ENCODE measurements at places on chromosomes 2 and 18.

DNA sequence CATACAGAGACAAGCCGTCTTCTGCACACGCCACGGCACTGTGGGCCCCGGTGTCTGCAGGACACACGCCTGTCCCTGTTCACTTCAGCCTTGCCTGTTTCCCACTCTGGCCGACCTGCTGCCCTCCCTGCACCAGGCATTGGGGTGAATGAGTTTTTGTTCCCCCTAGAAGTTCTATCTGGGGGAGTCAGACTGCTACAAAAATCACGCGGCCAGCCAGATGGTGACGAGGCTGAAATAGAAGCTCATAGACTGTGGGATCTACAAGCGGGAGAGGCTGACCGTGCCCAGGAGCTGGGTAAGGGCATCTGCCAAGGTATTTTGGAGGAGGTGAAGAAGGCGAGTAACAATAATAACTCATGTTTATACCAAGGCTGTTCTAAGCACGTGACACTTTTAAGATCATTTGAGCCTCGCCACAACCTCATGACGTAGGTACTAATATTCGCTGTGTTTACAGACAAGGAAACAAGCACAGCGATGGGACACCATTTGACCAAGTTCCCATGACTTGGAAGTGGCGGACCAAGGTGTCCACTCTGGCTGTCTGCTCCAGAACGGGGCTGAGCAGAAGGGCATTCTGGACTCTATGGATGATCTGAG, 53.6 kb downstream of the KCNF1 start:
- no peak for DNase-seq

GRCh38 chr2:164008752-164009151, 272.9 kb upstream of the FIGN start:
- no peak for DNase-seq

GRCh38 chr18:9354256-9354655, 19.7 kb downstream of the TWSG1 start:
- no peak for DNase-seq

- DNase-seq, result no peak
Measured at GRCh38 chr2:241204010-241204384, 15.5 kb downstream of the ANO7 start.

GRCh38 chr18:3321133-3321812, 59.3 kb downstream of the MYL12B start:
- no peak for DNase-seq

DNA sequence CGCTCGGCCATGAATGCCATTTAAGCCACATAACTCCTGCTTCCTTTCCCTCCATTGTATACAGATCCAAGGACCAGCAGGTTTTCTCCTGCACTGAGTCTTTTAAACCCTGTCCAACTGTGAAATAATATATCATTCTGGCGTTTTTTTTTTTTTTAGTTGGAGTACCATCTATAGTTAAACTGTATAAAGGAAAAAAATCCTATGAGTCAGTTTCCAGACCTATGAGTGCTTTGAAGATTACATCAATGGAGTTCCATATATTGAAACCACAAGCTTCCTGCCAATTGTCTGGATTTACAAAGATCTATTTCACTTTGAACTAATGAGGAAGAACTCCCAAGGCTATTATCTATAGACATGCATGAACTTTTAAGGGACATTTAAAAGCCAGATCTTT, 2.4 kb upstream of the MALT1 start:
- DNase-seq, result no peak

- no peak for DNase-seq
Measured at GRCh38 chr2:29606104-29607037, 315.0 kb downstream of the ALK start.

GRCh38 chr2:75607400-75607798, 39.2 kb upstream of the MRPL19 start:
- no peak for DNase-seq

- no peak for DNase-seq
Measured at GRCh38 chr2:171271971-171272436, 111.3 kb upstream of the TLK1 start.

DNA sequence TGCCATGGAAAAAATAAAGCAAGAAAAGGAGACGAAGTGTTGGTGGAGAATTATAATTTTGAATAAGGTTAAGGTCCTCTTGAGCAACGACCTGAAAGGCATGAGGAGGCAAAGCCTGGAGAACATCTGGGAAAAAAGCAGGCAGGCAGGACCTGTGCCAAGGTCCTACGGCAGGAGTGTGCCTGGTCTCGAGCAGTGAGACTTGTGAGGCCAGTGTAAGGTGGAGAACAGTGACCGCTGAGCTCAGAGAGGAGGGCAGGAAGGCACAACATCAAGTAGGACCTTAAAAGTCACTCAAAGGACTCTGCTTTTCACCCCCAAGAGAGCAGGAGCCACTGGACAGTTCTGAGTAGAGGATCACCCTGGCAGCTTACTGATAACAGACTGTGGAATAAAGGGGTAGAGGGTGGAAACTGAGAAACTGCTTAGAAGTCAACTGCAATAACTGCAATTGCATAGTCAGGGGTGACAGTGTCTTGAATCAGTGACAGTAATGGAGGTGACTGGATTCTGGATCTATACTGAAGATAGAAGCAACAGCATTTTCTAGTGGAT, 3.5 kb downstream of the NOL10 start:
- DNase-seq, result no peak

DNA sequence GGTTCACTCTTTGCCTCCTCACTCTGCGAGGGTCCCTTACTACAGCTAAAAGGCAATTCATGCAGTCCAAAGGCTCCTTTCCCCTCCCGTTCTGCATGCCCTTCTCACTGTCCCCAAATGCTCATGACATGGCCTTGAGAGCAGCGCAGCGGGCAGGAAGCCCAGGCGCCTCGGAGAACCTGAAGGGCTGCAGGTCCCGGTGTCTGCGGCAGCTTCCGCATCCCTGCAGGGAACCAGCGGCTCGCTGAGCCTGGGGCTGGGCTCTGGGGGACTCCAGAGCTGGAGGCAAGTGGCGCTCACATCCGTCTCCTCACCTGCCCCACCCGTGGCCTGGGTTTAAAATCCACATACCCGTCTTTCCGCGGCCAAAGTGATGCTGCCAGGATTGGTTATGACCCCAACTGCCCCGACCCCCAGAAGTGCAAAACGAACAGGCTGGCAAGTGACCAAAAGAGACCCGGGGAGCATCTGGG, 462 bp upstream of the CIDEA start:
- DNase-seq, result no peak

- no peak for DNase-seq
Measured at GRCh38 chr2:60862642-60863041, 18.7 kb upstream of the REL start.

DNA sequence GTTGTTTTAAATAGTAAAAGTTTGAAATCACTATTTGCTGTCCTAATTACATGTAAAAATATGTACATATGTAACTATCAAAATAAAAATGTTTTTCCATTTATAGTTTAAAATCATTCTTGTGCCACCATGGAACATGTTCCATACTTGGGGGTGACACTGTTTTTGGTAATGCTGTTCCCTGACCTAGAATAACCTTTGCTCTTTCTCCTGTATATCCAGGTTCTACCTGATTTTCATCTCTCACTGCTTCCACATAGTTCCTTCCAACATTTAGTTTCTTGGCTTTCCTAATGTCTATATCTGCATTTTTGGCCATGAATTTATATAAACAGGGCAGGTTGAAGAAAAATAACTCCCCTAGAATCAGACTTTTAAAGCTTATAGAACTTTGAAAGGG, 2.5 kb downstream of the SPOPL start:
- no peak for DNase-seq

DNA sequence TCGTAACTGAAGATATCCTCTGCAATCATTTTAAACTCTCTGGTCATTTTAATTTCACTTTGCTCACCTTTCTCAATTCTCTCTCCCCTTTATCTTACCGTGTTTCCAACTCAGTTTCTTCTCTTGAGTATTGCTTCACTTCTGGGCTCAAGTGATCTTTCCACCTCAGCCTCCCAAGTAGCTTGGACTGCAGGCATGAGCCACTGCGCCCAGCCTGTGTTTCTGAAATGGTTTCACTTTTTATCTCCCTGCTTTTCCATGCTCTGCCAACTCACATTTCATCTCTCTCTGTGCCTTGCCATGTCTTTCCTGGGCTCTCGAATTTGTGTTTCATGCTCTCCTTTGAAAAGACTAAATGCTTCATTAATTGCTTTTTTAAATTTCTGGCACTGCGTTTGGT, 30.5 kb upstream of the TMEM131 start:
- no peak for DNase-seq

GRCh38 chr2:66488946-66489345, 54.0 kb downstream of the MEIS1 start:
- no peak for DNase-seq

GRCh38 chr2:134460583-134460998, 206.7 kb downstream of the MGAT5 start:
- peak; percentile 70 for DNase-seq

- no peak for DNase-seq
Measured at GRCh38 chr2:18422432-18423165, 137.9 kb downstream of the RDH14 start.

DNA sequence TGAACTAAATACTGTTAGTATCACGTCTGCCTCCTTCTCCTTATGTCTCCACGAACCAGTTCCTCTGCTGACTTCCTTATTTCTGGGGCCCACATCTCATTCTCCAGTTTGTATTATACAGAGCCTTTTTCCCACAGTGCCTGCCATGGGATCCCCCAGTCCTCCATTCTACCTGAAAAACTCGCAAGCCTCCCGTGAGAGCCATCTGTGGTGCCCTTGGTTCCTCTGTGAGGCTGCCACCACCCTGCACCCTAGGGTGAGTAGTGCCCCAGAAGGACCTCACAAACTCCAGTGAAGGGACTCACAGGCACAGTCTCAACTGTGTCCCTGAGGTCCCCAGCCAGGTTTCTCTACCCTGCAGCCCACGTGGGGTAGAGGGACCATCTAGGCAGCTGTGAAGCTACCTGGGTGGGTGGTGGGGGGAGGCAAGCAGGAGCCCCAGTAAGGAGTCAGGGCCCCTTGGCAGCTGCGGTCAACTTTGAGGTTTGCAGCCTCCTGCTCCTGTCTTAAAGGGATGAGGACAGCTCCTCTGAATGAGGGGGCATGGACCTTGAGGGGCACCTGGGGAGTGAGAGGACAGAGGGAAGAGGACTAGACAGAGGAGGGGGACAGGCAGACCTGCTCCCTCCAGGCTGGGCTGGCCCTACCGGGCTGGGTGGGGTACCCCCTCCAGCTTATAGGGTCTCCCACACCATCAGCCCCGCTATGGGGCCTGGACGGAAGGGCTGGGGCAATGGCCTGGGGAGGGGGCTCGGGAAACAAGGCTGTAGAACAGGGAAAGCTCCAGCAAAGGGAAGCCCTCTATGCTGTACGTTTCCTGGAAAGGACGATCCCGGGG, 1.0 kb downstream of the PSTPIP2 start:
- no peak for DNase-seq

GRCh38 chr2:224946895-224947294, 95.4 kb downstream of the DOCK10 start:
- no peak for DNase-seq

GRCh38 chr2:233551491-233551890, 15.1 kb downstream of the USP40 start:
- DNase-seq, result no peak

DNA sequence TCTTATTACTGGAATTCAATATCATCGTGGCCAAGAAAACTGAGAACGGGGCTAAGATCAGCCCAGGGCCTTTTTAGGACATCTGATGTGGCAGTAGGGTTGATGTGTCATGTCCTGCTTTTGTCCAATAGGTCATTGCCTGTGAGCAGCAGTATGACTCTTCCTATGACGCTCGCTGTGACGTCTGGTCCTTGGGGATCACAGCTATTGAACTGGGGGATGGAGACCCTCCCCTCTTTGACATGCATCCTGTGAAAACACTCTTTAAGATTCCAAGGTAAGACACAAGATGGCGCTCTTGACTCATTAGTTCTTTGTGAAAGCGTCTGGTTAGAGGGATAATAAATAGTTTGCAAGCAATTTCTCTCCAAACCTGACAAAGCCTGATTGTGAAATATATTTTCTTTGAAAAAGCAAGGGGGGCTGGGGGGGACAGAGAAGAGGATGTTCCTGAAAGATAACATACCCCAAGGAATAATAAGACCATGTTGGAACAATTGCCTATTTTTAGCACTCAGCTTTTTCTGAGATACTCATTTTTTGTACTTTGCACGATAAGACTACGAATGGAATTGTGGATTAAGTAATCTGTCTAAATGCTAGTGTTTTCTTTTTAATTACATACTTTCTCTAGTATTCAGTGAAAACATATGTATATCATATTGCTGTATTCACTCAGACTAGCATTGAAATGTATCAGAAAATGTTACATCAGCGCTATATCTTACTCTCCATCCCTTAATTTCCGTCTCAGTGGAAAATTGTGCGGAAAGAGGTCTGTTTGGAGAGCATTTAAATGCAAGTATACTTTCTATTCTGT, 58.1 kb downstream of the MYO3B start:
- peak; percentile 66 for DNase-seq

- DNase-seq, result no peak
Measured at GRCh38 chr2:152445791-152446201, 110.8 kb downstream of the FMNL2 start.

GRCh38 chr2:22215517-22215916, 1091.7 kb downstream of the TDRD15 start:
- DNase-seq, result no peak

DNA sequence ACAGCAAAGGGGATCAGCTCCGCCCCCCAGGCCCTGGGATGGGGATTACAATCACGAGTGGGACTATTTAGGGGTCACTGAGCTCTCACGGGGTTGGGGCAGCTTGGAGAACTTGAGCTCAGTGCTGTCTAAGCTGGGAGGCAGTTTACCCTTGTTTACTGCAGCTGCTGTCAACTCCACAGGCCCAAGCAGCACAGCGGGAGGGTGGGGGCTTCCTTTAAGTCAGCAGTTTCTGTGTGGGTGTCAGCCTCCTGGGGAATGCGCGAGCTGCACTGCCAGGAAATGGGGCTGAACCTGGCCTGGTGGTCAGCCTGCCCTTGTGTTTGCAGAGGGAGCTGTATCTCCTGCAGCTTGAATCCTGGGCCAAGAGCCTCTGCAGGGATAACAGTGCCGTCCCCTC, 29.8 kb downstream of the TOGARAM2 start:
- no peak for DNase-seq

DNA sequence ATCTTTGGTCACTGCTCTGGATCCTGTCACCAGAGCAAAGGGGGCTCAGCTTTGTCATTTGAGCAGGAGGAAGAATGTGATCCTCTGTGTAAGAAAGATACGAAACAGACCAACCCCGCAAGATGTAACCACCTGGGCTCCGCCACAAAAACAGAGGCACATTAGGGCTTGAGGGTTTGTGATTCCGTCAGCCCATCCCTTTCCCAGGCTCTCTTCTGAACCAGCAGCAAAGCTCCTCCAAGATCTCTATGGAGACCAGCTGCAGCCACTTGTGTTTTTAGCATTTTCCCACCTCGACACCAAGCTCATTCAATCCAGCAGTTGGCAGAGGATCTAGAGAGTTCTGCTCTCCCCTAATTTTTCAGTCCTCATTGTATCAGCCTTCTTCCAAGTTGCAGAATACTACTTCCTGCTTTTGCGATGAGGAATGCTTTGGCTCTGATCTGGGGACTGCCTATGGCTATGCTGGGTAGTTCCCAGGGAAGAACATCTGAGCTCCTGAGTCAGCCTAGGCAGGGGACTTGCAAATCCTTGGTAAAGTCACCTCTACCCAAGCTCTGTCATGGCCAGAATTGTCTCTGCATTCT, 139.6 kb upstream of the RAB12 start:
- no peak for DNase-seq

Measured in HEK293T (cell line).